ENCODE measurements at places on chromosomes 16 and 17.
A peak's percentile ranks its signal among the peaks of the same experiment; 100 is the strongest.

DNA sequence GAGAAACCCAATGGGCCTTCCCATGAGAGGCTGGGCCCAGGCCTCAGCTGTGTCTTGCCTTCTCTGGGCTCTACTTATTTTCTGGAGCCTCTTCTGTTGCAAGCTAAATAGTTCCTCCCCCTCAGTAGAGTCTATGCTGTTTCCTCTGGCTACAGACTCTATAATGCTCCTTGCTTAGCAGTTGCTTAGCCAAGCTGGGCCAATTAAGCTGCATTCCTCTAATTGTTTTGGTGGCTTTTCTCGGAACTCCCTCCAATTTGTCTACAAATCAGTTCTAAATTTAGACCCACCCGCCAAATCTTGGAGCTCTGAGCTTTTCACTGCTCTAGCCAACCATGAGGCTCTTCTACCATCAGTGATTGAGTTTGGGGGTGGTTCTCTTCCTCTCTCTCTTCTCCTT lies 302.7 kb upstream of the ASIC2 start:
- DNase-seq: no peak

DNA sequence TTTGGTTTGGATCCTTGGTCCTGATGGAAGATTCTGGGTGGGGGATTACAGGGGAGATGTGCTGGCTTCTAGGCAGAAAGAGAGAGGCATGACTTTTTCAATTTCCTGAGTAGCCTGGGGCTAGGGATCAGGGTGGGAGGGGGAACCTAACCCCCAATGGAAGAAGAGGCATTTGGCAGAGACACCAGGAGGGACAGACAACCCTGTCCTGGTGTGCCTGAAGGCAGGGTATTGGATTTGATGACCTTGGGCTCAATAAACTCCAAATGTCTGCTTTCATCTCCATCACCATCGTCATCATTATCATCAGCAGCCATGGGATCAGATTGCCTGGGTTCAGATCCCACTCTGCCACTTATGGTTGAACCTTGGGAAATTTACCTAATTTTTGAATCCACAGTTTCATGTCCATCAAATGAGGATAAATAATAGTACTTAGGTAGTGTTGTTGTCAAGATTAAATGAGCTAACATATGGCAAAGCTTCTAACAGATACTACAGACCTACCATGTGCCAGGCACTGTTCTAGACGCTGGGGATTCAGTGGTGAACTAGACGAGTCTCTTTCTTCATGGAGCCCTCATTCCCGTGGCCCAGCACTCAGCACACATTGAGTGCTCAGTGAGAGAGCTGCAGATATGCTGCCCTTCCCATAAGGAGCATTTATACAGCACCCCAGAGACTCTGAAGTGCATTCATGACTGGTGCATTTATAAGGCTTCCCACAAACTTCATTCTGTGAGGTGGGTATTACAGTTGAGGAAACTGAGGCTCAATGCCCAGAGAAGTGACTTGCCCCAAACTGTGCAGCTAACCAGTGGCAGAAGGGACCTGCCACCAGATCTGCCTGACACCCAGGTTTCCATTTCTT lies 26.8 kb downstream of the IGFBP4 start:
- DNase-seq: no peak

- DNase-seq: no peak
These were observed 9.3 kb downstream of the ODAD4 start for GRCh38 chr17:41939693-41940090.

DNA sequence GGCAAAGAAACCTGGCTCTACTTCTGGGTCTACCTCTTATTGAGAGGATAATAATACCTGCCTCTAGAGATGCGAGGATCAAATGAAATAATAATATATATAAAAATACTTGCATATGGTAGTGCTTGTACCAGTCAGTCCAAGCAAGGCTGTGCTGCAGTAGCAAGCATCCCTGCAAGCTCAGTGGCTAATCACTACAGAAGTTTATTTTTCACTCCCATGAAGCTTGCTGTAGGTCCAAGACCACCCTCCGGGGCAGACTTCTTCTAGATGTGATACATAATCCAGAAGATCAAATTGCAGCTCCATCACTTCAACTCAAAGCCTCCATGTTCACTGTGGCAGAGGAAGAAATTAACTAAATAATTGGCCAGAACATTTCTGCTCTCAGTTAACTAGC lies 48.9 kb upstream of the NKD1 start:
- no peak for DNase-seq

DNA sequence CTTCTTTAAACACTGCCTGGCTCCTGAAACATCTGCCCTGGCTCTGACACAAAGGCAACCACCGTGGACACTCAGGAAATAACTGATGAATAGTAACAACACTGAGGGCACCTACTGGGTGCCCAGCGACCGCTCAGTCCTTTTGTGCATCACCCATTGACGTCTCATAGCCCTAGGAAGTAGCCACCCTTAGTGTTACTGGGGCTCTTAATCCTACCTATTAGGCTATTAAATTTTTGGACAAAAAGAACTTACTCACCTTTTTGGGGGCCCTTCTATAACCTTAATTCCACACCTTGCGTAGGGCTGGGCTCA lies 11.7 kb downstream of the PPL start:
- no peak for DNase-seq

- DNase-seq: peak; percentile 58
These were observed 786 bp upstream of the CACNA1G start for GRCh38 chr17:50559674-50560184.

GRCh38 chr17:57622306-57622682 lies 122.8 kb downstream of the CCDC182 start:
- no peak for DNase-seq

DNA sequence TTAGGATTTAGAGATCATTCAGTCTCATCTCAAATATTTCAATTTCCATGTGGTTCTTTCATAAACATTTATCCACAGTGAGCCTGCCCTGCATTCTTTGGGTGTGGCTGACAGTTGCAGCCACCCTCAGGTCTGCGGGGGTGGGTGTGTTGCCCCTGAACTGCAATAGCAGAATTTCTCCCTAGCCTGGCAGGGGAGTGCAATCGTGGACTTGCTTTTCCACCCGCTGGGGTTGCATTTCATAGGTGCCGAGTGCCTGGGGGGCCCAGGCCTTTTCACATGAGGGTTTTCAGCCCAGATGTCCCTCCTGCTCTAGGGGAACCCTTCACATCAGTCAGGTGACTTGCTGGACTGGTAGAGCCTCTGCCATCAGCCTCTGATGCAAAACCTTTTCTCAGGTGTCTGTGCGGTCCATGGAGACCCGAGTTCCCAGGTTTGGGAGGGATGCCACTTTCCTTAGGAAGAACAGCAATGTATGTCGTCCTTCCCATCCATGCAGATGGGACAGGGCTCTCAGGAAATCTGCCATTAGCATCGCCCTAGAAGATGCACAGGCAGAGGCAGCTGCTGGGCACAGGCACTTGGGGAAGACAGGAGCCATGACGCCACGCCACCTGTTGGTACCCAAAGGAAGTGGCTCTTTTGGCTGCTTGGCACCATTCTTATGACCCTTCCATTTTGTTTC lies 2.4 kb upstream of the USP36 start:
- DNase-seq: peak; percentile 66

DNA sequence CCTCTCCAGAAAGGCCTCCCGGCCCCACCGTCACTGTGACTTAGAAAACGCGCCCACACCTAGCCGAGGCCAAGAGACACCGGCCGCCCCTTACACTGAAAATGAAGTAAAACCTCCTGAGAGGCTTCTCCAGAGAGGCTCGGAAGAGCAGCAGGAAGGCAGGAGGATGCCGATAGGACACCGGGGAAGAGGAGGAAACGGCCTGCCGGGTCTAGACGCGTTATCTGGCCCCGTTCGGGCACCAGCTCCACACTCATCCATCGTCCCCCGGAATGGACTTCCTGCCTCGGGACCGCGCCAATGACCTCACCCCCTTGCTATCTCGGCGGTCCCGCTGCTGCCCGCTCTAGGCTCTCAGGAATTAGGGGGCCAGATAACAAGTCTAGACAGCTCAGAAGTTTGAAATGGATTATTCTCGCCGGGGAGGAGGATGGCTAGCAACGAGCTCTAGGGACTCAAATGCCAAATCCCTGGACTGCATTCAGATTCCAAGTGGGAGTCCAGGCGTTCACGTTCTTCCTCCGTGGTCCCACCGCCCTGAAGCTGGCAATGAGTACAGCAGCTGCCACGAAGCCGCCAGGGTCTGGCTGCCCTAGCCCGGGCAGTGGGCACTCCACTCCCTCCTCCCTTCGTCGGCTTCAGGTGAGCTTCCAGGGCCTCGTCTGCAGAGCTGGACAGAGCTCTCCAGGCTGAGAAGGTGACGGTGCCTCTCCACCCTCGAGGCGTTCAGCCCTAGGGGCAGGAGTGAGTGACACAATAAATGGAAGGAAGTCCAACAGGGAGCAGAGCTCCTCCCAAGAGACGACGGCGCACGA lies 350.9 kb downstream of the FOXL1 start:
- no peak for DNase-seq

DNA sequence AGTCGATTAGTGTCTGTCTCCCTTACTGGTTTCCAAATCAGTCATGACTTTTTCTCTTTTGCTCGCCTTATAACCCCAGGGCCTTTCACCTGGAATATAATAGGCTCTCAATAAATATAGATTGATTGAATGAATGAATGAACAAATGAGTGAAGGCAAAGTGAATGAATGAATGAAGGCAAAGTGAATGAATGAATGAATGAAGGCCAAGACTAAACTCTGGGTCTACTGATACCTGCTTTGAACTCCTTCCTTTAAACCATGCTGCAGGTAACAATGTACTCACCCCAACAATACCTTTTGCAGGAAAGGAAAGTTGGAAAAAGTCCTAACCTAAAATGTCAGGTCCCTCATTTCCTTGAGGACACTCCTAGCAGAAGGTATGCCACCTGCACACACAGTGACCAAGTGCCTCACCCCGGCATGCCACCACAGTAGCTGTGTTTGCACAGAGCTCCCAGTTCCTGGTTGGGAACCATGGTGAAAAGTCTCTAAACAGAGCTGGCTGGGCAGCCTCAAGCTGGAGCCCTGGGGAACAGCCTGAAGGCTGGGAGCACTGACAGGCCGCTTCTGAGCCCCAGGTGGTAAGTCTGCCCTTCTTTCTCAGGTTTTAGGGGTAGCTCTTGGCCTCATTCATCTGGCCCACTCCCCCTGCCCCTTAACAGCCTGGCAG lies 42.7 kb upstream of the ANKFN1 start:
- no peak for DNase-seq

DNA sequence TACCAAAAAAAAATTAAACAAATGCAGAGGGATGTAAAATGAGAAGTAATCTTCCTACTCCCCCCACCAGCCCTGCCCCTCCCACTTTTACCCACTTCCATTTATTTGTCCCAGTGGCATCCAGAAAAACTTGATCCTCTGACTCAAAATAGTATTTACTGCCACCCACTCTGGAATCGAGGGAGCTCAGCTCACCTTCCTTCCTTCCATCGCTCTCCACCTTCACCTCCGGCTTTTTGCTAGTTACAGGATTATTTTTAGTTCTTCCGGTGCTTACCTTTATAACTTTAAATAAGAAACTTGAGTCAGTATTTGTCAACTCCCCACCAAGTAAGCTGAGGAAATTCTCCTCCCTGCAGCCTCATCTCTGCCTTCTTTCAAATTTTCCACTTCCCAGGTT lies 94.9 kb downstream of the AMFR start:
- no peak for DNase-seq

GRCh38 chr17:70190959-70191805 lies 21.9 kb downstream of the KCNJ2 start:
- no peak for DNase-seq

GRCh38 chr16:88905563-88905962 lies 39.1 kb upstream of the PABPN1L start:
- DNase-seq: peak; percentile 49

All from B cell (primary cell).